ENCODE measurements at places on chromosomes 2 and 18. TPM values are rescaled to one million over a fixed set of nuclear protein-coding genes. Genes with fewer than 3 reads are reported as not detected.

- DNase-seq, result no peak
- H3K4me3 ChIP-seq, result no peak overlapping the region
- peaks cover 15% of the 10 kb centered on the region for H3K4me1 ChIP-seq
- no peak overlapping the region for H3K27ac ChIP-seq
- H3K27me3 ChIP-seq, result no peaks in the 10 kb centered on the region
- peaks cover 13% of the 10 kb centered on the region for H3K36me3 ChIP-seq
Observed at GRCh38 chr2:219225350-219225749, 4.1 kb downstream of the ATG9A start.

- no peaks in the 10 kb centered on the region for H3K27me3 ChIP-seq
- H3K4me1 ChIP-seq, result no peaks in the 10 kb centered on the region
- no peak for DNase-seq
Observed at GRCh38 chr2:16330012-16330411, 335.6 kb downstream of the CYRIA start.

GRCh38 chr18:39434223-39434920 lies 1868.8 kb upstream of the CELF4 start:
- no peaks in the 10 kb centered on the region for H3K27me3 ChIP-seq
- H3K27ac ChIP-seq, result no peak overlapping the region
- no peaks in the 10 kb centered on the region for H3K4me1 ChIP-seq
- H3K4me3 ChIP-seq, result no peak overlapping the region

GRCh38 chr2:174964404-174964803 lies 40.8 kb downstream of the CHN1 start:
- no peaks in the 10 kb centered on the region for H3K27me3 ChIP-seq
- DNase-seq, result no peak
- no peaks in the 10 kb centered on the region for H3K4me1 ChIP-seq
- H3K36me3 ChIP-seq, result no peaks in the 10 kb centered on the region
- no peak overlapping the region for H3K27ac ChIP-seq

DNA sequence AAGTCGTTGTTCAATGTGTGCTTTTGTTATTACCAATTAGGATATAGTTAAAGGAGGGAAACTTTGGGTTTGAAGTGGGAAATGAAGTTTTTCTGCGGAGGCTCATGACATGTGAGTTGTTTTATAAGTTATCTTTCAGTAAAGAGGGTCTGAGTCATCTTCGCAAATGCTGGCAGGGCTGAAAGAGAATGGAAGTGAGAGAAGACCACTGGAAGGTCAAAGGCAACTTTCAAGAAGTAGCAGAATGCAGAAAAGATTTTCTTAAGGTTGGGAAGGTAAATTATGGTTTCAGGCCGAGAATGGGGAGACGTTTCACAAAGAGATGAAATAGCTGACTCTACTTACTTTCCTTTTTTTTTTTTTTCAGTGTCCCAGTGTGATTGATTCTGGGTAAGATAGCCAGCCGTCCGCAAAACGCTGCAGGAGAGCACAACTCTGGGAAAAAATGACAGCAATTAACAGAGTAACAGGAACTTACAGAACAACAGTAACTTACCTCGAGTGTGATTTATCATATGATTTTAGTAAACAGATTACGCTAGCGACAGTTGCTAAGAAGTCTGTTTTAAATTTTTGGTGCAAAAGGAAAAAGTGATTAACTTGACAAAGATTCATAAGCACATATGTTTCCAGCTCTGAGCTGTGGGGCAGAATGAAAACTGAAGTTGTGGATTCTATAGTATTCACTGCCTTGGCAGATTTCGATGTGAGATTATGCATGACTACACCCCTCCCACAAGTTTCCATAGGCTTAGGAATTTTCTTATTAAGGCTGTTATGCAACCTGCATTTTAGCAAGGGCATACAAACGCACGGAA lies 46.8 kb upstream of the ACTR3 start:
- H3K27ac ChIP-seq, result no peak overlapping the region
- no peak for DNase-seq
- H3K27me3 ChIP-seq, result no peaks in the 10 kb centered on the region
- H3K36me3 ChIP-seq, result no peaks in the 10 kb centered on the region

- peaks cover 31% of the 10 kb centered on the region for H3K4me1 ChIP-seq
- H3K27me3 ChIP-seq, result no peaks in the 10 kb centered on the region
- DNase-seq, result no peak
- peak overlapping the region; percentile 46 for H3K27ac ChIP-seq
Observed at GRCh38 chr2:58042486-58042970, 4.1 kb upstream of the VRK2 start.

DNA sequence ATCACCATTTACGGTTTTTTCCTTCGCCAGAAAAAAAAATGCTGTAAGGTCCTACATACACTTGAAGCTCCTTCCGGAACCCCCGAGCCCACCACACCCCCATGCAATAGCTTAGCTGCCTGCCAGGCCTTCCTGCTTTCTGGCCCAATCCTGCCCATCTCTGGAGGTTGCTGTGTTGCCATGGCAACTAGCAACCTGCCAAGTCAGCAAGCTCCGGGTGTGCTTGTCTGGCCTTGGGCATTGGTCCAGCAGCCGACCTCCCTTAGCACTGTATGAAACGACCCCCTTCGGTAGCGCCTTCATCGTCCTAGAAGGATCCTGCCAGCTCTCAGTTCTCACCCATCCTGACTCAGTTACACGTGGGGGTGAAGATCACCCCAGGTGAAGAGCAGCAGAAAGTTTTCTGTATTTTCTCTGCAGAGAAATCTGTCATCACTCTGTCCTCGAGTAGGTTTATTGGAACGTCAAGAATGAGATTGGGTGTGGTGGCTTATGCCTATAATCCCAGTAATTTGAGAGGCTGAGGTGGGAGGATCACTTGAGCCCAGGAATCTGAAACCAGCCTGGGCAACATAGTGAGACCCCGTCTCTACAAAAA lies 47.4 kb upstream of the MTCL1 start:
- H3K4me1 ChIP-seq, result no peaks in the 10 kb centered on the region
- no peak overlapping the region for H3K4me3 ChIP-seq
- DNase-seq, result no peak

- DNase-seq, result peak; percentile 88
- peak overlapping the region; percentile 100 for H3K27ac ChIP-seq
- H3K36me3 ChIP-seq, result peaks cover 17% of the 10 kb centered on the region
- no peaks in the 10 kb centered on the region for H3K27me3 ChIP-seq
- peaks cover 34% of the 10 kb centered on the region for H3K4me1 ChIP-seq
- H3K4me3 ChIP-seq, result peak overlapping the region; percentile 69
Observed at GRCh38 chr2:70083344-70084156, 3.7 kb upstream of the PCBP1 start.

GRCh38 chr18:76314015-76314414 lies 181.0 kb downstream of the ZNF516 start:
- H3K27me3 ChIP-seq, result no peaks in the 10 kb centered on the region
- no peaks in the 10 kb centered on the region for H3K36me3 ChIP-seq
- no peaks in the 10 kb centered on the region for H3K4me1 ChIP-seq
- DNase-seq, result no peak
- no peak overlapping the region for H3K4me3 ChIP-seq

DNA sequence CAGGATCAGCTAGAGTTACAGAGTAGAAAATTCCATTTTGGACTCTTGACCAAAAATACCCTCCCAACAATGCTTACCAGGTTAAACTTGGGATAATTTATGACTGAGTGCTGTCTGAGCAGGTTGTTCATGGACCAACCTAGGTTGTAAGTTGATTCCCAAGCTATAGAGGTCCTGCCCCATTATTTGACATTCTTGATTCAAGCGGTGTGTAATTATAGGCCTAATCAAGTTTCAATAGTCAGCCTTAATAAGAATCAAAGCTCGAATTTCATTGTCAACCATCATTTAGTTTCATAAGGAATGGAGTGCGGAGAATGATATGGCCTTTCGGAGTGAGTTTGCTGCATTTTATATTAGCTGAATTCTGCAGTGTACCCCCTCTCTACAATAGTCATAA lies 152.8 kb upstream of the FIGN start:
- no peak overlapping the region for H3K27ac ChIP-seq
- H3K4me1 ChIP-seq, result no peaks in the 10 kb centered on the region
- no peak overlapping the region for H3K4me3 ChIP-seq
- no peaks in the 10 kb centered on the region for H3K27me3 ChIP-seq
- no peak for DNase-seq

- H3K36me3 ChIP-seq, result no peaks in the 10 kb centered on the region
- peaks cover 46% of the 10 kb centered on the region for H3K4me1 ChIP-seq
- H3K27me3 ChIP-seq, result no peaks in the 10 kb centered on the region
- no peak for DNase-seq
- H3K27ac ChIP-seq, result no peak overlapping the region
- H3K4me3 ChIP-seq, result no peak overlapping the region
Observed at GRCh38 chr18:3599195-3599594, 149.2 kb downstream of the TGIF1 start.

GRCh38 chr2:142602418-142602989 lies 275.0 kb upstream of the KYNU start:
- no peaks in the 10 kb centered on the region for H3K27me3 ChIP-seq
- no peaks in the 10 kb centered on the region for H3K4me1 ChIP-seq
- no peak overlapping the region for H3K4me3 ChIP-seq
- no peak overlapping the region for H3K27ac ChIP-seq
- DNase-seq, result no peak

DNA sequence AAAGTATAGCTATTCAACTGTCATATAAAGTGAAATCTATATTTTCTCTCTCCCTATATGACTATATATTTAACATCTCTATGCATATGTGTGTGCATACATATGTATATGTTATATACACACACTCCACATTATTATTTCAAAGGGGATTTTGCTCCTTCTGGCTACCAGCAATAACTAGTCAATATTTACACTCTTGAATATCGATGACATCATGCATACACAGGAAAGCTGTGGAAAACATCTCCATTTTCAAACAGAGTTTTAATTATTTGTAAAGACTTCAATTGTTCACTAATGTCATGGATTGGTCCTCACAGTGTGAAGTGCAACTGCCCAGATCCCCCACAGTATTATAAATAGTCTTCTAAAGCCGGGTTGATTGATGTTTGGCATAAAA lies 195.9 kb upstream of the TCF4 start:
- H3K27me3 ChIP-seq, result peaks cover 22% of the 10 kb centered on the region
- DNase-seq, result no peak
- H3K4me3 ChIP-seq, result no peak overlapping the region
- no peaks in the 10 kb centered on the region for H3K4me1 ChIP-seq
- H3K36me3 ChIP-seq, result no peaks in the 10 kb centered on the region
- no peak overlapping the region for H3K27ac ChIP-seq

ARHGAP25 gene
- total RNA-seq, result 1.0 TPM

TMEM169 gene
- 2.7 TPM for total RNA-seq

CDKL4 gene
- not detected for total RNA-seq

CHRNG gene
- total RNA-seq, result not detected

TDRD15 gene
- total RNA-seq, result not detected

ALPP gene
- not detected for total RNA-seq

ETAA1 gene
- 11.7 TPM for total RNA-seq

TACR1 gene
- 0.10 TPM for total RNA-seq

BMPR2 gene
- 15.7 TPM for total RNA-seq

ACTR2 gene
- 407 TPM for total RNA-seq
